ENCODE measurements at places on chromosomes 1 and 21.

DNA sequence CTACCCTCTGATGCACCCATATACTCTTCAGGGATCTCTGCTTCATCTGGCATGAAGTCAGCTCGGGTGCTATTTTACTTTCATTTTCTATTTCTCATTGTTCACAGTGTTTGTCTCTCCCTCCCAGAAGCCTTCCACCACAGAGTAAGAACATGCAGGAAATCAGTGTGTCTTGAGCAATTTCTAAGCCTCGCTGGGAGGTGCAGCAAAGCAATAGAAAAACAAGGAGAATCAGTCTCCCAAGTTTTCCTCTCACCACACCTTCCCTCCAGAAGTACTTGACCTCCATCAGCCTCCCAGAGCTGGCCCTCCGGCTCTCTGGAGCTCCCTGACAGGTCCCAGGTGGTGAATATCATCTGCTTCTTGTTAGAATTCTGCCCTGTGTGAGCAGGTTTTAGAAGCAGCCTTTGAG is 594.7 kb upstream of the CAMK1G start:
- no peak for DNase-seq

GRCh38 chr1:207279652-207280051 is 41.8 kb upstream of the CD55 start:
- no peak for DNase-seq

DNA sequence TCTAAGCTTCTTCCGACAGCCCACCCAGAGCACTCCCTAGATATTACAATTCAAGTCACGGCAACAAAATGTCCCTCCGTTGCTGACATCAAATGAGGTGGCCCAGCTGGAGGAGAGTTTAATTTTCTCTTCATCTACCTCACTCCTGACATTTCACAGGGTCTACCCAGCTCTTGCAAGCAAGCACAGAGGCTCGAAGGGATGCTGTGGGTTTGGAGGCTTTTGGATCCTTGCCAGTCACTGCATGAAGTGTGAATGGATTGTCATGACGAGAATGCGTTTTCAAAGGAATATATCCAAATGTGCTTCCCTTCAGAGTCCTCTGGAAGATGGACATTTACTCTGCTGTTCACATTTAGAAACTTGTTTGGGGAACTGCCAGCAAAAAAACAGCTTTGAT is 33.5 kb downstream of the CAPN8 start:
- no peak for DNase-seq

GRCh38 chr1:33660244-33660643 is 187.8 kb downstream of the ZSCAN20 start:
- DNase-seq, result no peak

- no peak for DNase-seq
Observed at GRCh38 chr1:3492545-3493246, 38.2 kb downstream of the ARHGEF16 start.

- DNase-seq, result no peak
Observed at GRCh38 chr1:205350124-205350523, 6.6 kb downstream of the KLHDC8A start.

DNA sequence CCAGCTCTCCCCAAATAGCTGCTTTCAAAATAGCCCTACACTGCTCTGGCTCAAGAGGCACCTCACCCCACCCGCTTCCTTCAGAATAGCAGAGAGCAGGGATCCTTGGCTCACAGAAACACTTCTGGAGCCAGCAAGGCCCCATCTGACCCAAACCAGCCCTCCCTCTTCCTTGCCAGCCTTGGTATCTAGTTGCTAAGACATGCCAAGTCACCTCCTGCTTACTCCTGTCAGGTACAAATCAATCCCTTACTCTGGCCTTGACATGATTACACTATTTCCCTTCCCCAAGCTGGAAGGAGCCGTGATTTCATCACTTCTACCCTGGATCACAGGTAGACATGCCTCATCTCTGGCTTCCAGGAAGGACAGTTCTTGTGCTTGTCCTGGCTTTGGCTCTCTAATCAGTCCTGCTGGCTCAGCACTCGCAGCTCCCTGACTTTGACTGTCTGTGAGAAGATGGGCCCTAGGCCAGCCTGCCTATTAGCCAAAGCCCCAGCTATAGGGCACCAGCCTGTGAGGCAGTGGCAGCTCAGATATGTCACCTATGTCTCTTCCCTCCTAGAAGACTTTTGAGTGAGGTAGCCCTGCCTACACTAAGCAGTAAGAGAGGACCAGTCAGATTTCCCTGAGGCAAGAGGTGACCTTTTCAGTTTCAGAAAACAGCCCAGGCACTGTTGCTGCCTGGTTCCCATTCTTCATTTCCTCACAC is 8.9 kb upstream of the MUTYH start:
- no peak for DNase-seq

- DNase-seq, result no peak
Observed at GRCh38 chr1:90721210-90722194, 4.4 kb upstream of the BARHL2 start.

- DNase-seq, result peak; percentile 61
Observed at GRCh38 chr1:38817267-38818174, 42.1 kb downstream of the RRAGC start.

DNA sequence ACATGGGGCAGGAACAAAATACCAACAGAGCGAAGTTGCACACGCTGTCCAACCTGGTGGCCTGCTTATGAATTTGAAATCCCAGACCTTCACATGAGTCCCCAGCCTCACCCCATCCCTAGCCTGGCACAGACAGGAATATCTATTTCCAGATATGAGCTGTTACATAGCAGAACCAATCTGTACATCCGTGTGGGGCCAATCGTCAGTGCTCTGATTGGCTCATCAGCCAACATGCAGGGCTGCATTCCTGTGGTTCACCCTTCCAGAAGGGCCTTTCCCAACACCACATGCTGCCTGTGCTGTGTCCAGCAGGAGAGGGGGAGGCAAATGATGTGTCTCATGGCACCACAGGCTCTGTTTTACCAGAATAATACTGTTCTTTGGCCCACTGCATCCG is 31.3 kb downstream of the CCN1 start:
- DNase-seq, result no peak

- no peak for DNase-seq
Observed at GRCh38 chr1:6869545-6869944, 84.3 kb downstream of the CAMTA1 start.

All from posterior cingulate gyrus (tissue), 11 donors.